ENCODE measurements at places on chromosomes 13 and 19.

- no peak for DNase-seq
These were observed 13.5 kb downstream of the CRYL1 start for GRCh38 chr13:20512042-20512683.

- DNase-seq = no peak
These were observed 5.5 kb downstream of the IER2 start for GRCh38 chr19:13155472-13156359.

DNA sequence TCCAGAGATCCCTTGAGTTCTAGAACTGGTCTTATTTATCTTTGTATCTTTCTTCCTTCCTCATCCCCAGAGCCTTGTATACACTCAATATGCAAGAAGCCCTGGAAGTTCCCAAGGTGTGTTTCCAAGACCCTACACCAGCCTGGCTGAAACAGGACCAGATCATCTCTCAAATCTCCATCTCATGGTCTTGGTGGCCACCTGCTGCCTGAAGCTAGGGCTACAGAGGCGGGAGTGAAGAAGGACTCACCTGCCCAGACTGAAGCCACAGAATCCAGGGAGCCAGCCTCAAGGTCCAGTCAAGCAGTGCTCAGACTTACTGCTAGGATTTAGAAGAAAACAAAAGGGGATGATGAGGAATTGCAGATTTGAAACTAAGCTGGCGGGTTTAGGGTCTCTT is 6.1 kb upstream of the CYSLTR2 start:
- no peak for DNase-seq

- peak; percentile 28 for DNase-seq
These were observed 64.9 kb upstream of the MED4 start for GRCh38 chr13:48159826-48160225.

DNA sequence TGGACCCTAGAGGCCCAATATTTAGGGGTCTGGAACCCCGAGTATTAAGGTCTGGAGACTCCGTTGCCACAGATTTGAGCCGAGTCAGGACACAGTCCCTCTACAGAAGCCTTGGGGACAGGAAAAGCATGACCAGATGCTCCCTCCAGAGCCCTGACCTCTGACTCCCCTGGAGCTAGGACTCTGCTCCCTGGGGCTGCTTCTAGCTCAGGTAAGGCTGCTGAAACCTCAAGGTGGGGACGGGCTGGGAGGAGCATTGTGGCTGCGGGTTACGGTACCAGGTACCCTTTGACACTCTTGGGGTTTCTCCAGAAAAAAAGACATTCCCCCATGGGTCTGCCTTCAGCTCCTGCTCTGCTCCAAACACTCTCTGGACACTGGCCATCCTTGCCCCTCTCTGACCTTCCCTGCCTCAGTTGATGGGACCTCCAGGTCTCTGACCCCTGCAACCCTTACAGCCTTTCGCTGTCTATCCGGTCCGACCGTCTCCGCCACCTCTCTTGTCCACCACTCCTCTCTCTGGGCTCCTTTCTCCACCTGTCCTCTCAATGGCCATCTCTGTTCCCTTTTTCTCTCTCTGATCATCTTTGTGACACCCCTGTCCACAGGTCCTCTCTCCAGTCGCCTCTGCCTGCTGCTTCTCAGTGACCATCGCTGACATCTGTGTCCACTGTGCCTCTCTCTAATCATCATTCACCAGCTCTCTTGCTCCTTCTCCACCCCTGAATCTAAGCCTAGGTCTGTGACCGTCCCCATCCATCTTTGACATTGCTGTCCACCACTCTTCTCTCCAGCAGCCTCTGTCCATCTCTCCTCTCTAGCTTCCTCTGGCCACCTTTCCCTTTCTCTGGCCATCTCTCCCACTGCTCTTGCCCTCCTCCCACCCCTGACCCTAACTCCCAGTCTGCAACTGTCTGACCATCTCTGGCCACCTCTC is 1.4 kb downstream of the LRFN3 start:
- no peak for DNase-seq

DNA sequence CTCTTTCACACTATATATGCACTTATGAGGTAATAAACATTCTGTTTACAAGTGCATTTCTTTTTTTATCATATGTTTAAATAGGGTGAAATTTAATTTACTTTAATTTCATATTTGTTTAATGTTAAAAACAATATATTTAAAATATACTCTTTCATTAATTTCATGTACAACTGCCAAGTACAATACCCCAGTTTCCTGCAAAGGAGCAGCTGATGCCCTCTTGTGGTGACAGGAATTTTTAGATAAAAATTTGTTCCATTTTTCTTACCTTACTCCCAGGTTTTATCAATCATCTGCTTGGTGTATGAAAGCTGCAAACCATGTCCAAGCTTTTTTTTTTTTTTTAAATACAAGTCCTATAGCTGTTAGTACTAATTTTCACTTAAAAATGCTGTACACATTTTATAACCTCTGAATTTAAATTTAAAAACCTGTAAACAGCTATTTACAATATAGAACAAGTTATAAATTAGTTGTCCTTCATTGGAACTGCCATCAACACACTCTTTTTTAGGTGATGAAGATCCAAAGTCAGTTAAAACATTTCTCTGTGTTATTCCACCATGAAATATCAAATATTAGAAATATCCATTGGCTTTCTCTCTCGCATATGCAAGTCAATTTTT is 4.9 kb downstream of the PCDH20 start:
- DNase-seq = peak; percentile 22

DNA sequence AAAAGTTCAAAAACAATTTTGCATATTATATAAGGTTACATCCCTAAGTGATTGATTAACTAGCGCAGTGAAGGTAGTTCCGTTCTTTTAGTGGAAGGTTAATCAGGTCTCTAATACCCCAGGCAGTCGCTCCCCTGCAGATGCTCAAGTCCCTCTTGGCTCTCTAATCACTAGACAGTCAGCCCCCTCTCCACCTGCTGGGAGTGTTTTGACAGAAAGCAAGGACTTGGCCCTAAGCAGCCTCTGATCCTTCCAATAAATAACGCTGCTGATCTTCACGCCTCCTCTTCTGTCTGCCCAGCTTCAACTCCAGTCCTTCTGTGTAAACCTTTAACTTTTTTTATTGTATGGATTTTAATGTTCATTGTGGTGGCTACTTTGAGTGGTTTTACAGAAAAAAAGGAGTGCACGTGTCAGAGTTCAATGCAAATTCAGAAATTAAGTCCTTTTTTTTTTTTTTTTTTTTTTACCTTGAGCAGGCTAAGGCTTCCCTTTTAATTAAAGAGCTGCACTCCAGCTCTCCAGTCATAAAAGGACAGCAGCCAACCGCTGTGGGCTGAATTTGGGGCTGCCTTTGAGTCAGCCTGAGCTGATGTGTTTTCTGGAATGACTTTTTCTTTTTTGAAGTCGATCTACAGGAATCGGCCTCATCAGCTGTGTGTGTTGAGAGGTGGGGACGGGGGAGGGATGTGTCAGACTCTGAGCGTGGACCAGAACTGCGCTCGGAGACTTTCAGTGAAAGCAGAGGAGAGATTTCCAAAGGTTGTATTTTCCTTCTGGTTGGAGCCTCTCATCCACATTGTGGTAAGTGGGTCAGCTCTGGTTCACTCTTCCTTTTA is 33.8 kb upstream of the MYO16 start:
- no peak for DNase-seq

DNA sequence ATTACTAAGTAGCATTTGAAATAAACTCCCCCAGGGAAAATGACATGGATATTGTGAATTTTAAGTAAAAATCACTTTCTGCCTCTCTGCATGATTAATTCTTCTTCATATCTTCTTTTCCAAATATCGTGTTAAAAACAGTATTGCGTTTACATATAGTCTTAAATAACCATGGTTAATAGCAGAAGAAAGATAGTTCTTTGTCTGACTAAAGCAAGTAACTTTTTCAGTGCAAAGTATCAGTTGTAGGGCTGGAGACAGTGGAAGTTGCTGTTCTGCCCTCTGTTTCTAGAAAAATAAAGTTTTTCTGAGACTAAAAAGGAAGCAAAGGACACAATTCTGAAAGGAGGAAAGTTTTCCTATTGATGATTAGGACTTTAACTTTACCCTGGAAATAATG is 330.2 kb downstream of the NDFIP2 start:
- no peak for DNase-seq

DNA sequence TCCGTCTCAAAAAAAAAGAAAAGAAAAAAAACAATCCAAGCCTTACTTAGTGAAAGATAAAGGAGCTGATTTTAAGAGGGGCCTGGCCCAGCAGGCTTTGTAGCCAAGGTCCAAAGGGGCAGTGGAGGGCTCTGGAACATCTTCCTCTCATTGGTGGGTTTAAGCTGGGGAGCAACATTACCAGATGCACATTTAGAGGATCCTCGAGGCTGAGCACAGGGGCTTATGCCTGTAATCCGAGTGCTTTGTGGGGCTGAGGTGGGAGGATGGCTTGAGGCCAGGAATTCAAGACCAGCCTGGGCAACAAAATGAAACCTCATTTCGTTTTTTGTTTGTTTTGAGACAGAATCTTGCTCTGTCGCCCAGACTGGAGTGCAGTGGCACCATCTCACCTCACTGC is 8.0 kb upstream of the TMEM160 start:
- DNase-seq = no peak

DNA sequence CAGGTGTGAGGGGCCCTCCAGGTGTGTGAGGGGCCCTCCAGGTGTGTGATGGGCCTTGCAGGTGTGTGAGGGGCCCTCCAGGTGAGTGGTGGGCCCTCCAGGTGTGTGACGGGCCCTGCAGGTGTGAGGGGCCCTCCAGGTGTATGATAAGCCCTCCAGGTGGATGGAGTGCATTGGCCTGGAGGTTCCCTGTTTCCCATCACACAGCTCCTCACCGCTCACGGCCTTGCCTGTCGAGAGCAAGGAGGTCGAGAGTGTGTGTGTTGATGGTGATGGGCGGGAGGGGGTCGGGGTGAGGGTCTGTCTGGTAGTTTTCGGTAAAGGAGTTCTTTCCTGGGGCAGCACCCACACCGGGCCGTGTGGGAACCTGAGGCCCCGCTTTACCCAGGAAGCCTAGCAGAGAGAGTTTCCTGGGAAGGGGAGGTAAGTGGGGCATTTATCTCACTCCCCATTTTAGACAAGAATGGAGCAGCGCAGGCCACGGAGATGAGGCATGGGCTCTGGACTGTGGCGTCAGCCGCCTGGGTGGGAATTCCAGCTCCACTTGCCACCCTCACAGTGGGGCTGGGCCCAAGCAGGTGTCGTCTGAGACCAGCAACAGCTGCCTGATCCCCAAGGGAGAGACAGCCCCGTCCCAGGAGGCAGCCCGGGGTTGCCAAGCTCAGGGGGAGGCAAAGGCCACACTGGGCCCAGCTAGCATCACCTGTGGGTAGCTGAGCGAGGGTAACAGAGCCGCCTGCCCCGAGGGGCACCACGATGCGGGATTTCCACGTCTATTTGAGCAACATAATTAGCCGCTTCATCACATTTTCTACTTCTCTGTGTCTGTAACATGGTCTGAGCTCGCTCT is 10.9 kb upstream of the GAS6 start:
- no peak for DNase-seq

- no peak for DNase-seq
These were observed at the start of gene CCNA1 for GRCh38 chr13:36432106-36432544. CCNA1 (plus strand) TSS chr13:36432495; CDS start chr13:36433057, 562 bp downstream.

DNA sequence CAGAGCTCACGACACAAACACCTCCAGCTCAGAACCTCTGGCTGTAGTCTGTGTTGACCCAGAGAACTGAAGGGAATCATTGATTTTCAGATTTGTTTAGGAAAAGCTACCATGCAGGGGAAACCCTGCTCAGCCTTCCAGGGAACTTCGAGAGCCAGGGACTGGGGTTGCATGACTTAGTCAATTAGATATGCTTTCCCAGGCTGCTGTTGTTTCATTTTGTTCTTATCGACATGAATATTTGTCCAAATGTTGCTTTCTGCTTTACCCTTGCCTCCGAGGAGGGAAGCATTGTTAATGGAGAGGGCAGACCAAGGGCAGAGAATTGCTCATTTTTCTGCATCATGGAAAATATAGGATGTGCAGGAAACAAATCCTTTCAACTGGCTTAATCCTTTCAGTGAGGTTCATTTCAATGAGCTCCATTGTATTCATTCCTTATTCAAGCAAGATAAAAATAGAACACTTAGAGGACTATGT is 82.5 kb downstream of the KLF5 start:
- DNase-seq = peak; percentile 89

DNA sequence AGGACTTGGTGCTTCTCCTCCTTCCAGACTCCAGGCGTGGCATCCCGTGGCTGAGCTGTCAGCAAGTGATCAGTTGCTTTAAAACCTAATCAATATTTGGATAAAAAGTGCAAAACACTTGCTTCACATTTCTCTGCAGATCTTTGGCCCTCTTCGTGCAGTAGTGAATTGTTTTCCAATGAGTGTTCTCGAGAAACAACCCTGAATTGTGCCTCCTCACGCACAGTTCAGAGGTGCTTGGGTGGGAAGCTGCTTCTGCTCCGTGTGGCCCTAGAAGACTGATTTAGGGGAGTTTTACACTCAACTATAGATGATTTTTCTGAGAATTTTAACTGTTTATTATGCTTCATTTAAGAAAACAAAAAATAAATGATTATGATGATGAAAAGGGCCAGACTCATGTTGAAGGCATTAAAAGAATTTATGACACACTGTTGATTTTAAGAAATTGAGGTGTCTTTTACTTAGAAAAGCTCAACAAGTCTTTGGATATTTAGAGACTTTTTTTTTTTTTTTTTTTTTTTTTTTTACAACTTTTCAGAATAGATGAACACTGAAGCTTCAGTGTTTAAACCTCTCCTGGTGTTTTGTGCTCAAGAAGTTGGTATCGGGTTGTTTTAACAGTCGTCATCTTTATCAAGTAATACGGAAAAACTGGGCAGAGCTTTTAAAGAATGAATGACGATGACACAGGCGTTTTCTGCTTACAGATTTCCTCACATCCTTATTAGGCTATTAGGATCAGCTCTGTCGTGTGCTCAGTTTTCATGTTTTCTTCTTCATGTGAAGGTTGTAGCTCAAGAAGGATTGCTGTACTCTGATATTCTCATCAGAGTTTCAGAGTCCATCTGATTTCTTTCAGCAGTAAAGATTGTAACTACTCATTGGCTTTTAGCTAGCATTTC is 39.5 kb upstream of the TEX29 start:
- no peak for DNase-seq

DNA sequence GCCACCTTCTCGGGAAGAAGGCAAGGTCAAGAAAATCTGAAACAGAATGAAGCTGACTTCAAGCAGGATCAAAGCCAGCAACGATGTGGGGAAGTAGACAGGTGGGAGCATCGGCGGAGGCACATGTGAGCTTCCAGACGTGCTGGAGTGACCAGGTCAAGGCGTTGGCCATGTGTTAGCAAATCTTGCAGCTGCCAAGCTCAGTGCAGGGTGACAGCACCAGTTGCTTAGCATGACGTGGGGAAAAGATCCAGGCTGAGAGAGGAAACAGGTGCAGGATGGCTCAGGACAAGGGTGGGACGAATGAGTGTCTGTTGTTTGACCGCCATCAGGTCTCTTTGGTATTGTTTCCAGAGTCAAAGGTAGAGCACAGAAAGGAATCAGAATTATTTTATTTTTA is 92.3 kb downstream of the TNFSF13B start:
- DNase-seq = no peak

DNA sequence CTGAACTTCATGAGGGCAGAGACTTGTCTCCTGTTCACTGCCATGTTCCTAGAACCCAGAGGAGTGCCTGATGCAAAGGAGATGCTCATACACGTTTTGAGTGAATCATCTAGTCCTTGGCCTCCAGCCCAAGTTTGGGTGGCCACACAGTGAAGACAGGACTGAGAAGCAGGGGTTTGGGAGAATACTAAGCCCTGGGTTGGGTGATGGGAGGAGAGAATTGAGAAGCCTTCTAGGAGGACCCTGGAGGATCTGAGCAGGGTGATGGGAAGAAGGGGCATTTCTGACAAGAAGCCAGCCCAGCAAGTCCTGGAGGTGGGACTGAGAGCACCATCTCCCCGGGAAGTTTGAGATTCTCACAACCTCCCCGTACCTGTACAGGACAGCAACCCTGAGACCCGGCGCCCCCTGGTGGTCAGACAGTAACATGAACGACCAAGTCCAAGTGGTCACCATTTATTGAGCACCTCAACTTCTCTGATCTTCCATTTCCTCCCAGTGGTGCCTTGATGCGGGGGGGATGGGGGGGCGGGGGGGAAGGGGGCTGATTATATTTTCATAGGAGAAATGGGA is 11.0 kb downstream of the CTU1 start:
- DNase-seq = peak; percentile 26
